ENCODE measurements at places on chromosomes 5 and 9. TPM values are rescaled to one million over a fixed set of nuclear protein-coding genes. Genes with fewer than 3 reads are reported as not detected.

Gene PCDHGB7
- total RNA-seq = 16.4 TPM

Gene SLC26A2
- 12.6 TPM for total RNA-seq

Gene FAM221B
- not detected for total RNA-seq

Gene PPP3R2
- total RNA-seq = not detected

Gene BAAT
- not detected for total RNA-seq

Gene GNE
- 42.3 TPM for total RNA-seq

Gene ANKRD34B
- not detected for total RNA-seq

Gene RAPGEF1
- 35.9 TPM for total RNA-seq

Gene EIF4E1B
- not detected for total RNA-seq

Gene C9orf50
- 0.44 TPM for total RNA-seq

Gene C5orf63
- total RNA-seq = 2.5 TPM

Gene BARHL1
- not detected for total RNA-seq

Gene FCN2
- not detected for total RNA-seq

Gene POLR3G
- 6.9 TPM for total RNA-seq

Gene TMEM171
- 1.8 TPM for total RNA-seq

Gene SLC12A7
- 21.0 TPM for total RNA-seq

Gene GRIA1
- 0.50 TPM for total RNA-seq

Gene RARS1
- total RNA-seq = 153 TPM

Gene NRG2
- 0.73 TPM for total RNA-seq

Gene ARSI
- total RNA-seq = 12.1 TPM

All from smooth muscle cell of trachea (primary cell).